Large intestine (tissue), 12 donors: ENCODE measurements at places on chromosomes 6 and 20. TPM values are rescaled to one million over a fixed set of nuclear protein-coding genes. Genes with fewer than 3 reads are reported as not detected.

GRCh38 chr6:18752278-18753068 lies 365.3 kb downstream of the RNF144B start:
- H3K4me3 ChIP-seq: no peak overlapping the region
- H3K27ac ChIP-seq: no peak overlapping the region
- no peaks in the 10 kb centered on the region for H3K36me3 ChIP-seq
- no peaks in the 10 kb centered on the region for H3K4me1 ChIP-seq

GRCh38 chr6:5238336-5238735 lies 22.4 kb downstream of the LYRM4 start:
- H3K27ac ChIP-seq: no peak overlapping the region
- no peaks in the 10 kb centered on the region for H3K27me3 ChIP-seq
- no peaks in the 10 kb centered on the region for H3K4me1 ChIP-seq
- H3K4me3 ChIP-seq: no peak overlapping the region
- DNase-seq: no peak
- H3K36me3 ChIP-seq: peaks cover 5% of the 10 kb centered on the region

DNA sequence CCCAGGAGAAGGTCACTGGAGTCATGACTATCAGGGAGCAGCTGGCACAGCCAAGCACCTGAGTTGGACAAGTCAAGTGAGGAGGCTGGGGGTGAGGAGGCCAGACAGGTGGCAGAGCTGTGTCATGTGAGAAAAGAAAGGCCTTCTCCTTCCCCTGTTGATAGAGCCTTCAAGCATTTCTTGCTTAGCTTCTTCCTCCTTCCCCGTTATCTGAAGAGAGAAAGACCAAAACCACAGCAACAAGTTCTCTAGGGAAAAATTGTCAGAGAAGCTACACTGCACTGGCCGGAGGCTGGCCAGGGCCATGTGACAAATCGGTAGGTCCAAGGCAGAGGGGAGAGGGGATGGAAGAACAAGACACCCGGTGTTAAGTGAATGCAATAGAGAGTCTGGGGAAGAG lies 202.1 kb upstream of the PRDM1 start:
- DNase-seq: no peak
- H3K4me3 ChIP-seq: no peak overlapping the region
- H3K27ac ChIP-seq: no peak overlapping the region
- peaks cover 2% of the 10 kb centered on the region for H3K27me3 ChIP-seq
- no peaks in the 10 kb centered on the region for H3K4me1 ChIP-seq
- no peaks in the 10 kb centered on the region for H3K36me3 ChIP-seq

DNA sequence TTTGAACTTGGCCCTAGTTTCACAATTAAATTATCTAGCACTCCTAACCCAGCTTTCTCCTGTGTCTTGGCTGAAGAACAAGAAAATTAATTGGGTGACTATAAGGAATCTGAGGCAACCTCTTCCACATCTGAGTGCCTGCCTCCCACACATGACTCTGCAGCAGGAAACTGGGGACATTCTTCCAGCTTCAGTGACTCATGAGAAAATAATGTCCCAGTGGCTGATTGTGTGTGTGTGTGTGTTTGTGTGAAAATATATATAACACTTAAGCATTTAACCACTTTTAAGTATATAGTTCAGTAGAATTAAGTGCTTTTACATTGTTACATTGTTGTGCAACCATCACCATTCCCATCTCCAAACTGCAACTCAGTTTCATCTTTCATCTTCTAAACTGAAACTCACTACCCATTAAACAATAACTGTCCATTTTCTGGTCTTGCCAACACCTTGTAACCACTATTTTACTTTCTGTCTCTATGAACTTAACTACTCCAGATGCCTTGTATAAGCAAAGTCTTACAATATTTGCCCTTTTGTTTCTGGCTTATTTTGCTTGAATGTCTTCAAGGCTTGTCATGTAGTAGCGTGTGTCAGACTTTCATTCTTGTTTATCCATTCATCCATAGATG lies 8.7 kb downstream of the TRIM38 start:
- H3K36me3 ChIP-seq: peaks cover 84% of the 10 kb centered on the region
- peaks cover 5% of the 10 kb centered on the region for H3K4me1 ChIP-seq
- H3K27me3 ChIP-seq: no peaks in the 10 kb centered on the region
- DNase-seq: peak; percentile 65
- H3K4me3 ChIP-seq: no peak overlapping the region

DNA sequence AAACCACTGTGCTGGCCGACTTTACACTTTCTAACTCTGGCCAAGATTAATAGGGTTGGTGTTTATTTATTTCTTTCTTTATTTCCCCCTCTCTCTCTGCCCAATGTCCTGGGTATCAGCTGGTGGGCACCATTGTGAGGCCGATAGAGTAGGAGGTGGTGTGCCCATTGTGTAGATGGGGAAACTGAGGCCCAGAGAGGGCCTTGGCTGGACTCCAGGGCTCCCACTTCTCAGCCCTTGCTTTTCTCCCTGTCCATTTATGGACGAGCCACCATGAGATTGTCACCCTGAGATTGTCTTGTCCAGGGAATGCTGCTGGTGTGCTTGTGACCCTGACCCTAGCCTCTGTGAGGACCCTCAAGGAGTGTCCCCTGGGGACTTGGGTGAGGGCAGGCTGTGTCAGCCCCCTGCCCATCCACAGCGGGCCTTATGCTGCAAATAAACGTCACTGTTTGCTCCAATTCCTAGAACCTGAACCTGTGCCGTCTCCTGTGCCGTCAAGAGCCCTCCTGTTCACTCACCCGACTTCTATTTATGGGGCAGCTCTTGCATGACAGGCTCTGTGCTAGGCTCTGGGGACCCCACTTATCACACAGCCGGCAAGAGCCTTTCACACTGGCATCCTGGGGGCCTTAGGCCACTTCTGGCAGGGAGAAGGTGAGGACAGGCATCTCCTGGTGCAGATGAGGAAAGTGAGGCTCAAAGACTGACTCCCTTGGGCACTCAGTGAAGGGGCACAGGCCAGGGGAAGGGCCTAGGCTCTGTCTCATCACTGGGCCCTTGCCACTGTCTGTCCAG lies 24.8 kb downstream of the SUN5 start:
- DNase-seq: no peak
- no peaks in the 10 kb centered on the region for H3K36me3 ChIP-seq
- H3K4me1 ChIP-seq: no peaks in the 10 kb centered on the region
- H3K27me3 ChIP-seq: no peaks in the 10 kb centered on the region
- no peak overlapping the region for H3K27ac ChIP-seq

DNA sequence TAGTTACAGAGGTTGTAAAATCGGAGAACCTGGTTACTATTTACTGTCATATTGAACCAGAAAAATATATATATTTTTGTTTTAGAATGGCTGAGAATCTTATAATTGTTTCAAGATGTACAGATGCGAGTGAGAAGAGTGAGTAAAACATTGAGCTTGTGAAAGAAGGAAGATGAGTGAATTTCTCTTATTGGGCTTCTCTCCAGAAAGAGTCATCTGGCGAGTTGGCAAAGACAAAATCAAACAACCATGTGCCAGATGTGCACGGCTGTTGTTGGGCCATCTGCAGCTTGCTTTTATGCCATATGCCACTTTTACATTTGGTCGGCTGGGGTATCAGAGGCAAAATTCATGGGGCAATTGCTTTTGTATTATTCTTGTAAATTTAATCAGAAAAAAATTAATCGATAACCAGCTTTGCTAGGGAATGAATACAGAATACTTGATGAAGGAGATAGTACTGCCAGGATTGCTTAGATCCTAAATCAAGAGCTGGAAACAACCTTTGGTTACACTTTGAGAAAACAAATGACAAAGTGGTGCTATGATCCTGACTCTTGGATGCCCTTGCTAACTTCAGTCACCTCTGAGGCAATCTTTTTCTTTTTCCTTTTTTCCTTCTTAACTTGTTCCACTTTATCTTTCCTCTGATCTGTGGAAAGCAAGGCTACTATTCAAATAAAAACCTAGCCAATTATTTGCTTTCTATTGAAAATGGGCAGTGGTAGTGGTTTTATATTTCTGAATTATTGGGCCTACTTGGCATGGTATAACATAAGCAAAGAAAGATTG lies 97.1 kb upstream of the GRIK2 start:
- no peaks in the 10 kb centered on the region for H3K4me1 ChIP-seq
- no peaks in the 10 kb centered on the region for H3K27me3 ChIP-seq
- H3K36me3 ChIP-seq: no peaks in the 10 kb centered on the region
- no peak overlapping the region for H3K27ac ChIP-seq
- H3K4me3 ChIP-seq: no peak overlapping the region
- DNase-seq: no peak

- H3K27ac ChIP-seq: no peak overlapping the region
- H3K4me1 ChIP-seq: no peaks in the 10 kb centered on the region
- DNase-seq: no peak
- H3K4me3 ChIP-seq: no peak overlapping the region
- H3K36me3 ChIP-seq: no peaks in the 10 kb centered on the region
Observed at GRCh38 chr6:69098910-69099309, 463.8 kb downstream of the ADGRB3 start.

DNA sequence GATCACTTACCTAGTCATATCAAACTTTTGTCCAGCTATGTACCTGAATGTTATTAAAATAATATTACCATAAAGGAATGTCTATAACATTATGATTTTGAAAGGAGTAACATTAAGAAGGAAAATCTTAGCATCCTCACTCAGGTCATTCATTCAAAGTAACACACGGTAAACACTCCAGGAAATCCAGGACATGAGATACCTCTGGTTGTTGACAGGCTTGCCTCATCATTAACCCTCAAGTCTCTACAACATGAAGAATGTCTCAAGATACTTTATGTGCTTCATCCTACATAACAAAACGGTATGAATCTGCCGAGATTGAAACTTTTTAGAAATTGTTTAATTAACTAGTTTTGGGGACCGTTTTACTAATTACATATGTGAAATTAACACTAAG lies 690 bp upstream of the FILIP1 start:
- peak overlapping the region; percentile 8 for H3K4me3 ChIP-seq
- H3K36me3 ChIP-seq: no peaks in the 10 kb centered on the region
- peaks cover 11% of the 10 kb centered on the region for H3K27me3 ChIP-seq
- H3K27ac ChIP-seq: peak overlapping the region; percentile 29

- peaks cover 20% of the 10 kb centered on the region for H3K4me1 ChIP-seq
- no peak overlapping the region for H3K27ac ChIP-seq
- no peaks in the 10 kb centered on the region for H3K36me3 ChIP-seq
Observed at GRCh38 chr20:33441142-33441955, 2.2 kb downstream of the SNTA1 start.

DNA sequence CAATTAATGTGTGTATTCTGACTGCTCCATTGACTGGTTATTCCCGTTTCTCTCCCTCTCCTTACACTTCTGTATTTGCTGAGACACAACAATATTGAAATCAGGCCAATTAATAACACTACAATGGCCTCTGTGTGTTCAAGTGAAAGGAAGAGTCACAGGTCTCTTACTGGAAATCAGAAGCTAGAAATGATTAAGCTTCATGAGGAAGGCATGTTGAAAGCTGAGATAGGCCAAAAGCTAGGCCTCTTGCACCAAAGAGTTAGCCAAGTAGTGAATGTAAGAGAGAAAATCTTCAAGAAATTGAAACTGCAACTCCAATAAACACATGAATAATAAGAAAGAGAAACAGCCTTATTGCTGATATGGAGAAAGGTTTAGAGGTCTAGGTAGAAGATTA lies 489.5 kb upstream of the CITED2 start:
- DNase-seq: no peak
- H3K27ac ChIP-seq: peak overlapping the region; percentile 7
- no peaks in the 10 kb centered on the region for H3K36me3 ChIP-seq
- no peaks in the 10 kb centered on the region for H3K27me3 ChIP-seq
- no peak overlapping the region for H3K4me3 ChIP-seq
- H3K4me1 ChIP-seq: no peaks in the 10 kb centered on the region

Gene HLA-DQA1
- polyA plus RNA-seq: 53.4 TPM

Gene BPI
- polyA plus RNA-seq: 0.21 TPM
